ENCODE measurements at places on chromosomes 1 and 21.

GRCh38 chr1:108816049-108816893 is 40.6 kb downstream of the AKNAD1 start:
- peak; percentile 94 for DNase-seq

- DNase-seq = no peak
These were observed 586.3 kb downstream of the LRRIQ3 start for GRCh38 chr1:73611681-73612080.

DNA sequence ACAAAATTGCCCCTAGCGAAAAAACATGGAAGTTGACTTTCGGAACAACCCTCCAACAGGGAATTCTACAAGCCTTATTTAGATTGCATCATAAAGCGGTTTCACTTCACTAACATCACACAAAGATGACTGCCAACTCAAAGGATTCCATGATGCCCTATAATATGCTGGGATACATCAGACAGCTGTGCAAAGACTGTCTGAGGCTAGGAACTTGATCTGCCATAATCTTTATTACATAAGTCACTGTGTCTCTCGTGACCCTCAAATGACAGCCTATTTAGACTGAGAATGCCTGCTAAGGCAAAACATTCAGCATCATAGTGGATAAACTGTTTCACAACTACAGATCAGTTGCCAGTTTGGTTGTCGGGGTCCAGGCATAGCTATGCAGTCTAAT is 23.8 kb downstream of the FH start:
- DNase-seq = no peak

DNA sequence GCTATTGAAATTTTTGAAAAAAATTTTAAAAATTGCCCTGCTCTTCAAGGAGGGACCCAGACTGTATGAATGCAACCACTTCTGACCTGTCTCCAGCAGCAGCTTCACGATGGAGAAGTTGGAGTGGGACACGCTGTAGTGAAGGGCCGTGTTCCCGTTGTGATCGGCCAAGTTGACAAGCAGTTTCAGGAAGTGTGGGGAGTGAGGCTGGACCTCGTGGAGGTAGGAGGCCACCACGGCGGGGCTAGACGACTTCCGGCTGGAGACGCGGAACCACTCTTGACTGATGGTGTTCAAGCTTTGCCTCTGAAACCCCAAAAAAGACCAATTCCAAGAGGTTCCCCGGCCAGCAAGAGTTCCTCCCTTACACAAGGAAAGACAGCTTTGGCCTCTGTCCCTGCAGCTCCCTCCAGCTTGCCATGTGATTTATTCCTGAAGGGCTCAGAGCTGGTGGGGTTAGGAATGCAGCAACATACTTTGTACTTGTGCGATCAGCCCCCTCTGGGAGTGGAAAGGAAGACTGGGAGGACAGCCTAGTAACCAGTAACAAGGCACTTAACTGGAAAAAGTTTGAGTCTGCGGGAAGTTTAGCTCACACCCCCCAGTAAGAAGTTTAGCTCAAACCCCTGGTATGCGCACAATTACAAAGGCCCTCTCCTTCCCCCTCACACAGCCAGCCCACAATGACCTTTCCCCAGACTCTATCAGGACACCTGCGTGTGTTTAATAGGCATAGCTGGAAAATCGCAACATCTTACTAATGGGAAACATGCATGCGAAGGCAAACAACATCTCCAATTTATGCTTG is 56.0 kb downstream of the KANK4 start:
- no peak for DNase-seq

DNA sequence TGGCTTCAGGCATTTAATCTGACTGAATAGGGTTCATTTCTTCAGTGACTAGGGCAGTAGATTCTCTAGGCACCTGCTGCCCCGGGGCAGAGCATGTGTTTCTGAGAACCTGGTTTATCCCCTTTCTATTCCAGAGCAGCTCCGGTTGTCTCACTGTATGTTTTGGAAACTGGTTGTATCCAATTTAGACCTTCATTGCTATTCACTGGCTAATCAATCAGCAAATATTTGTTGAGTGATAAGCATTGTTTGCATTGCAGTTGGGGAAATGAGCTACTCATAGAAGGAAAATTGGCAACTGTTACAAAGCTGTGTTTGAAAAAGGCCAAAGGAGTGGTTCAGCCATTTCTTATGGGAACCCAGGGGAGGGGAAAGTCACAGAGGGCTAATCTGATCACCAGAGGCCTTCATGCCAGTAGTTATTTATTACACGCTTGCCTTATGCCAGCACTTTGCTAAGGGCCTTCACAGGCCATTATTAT is 2.9 kb downstream of the QSOX1 start:
- DNase-seq = no peak

- DNase-seq = no peak
These were observed 24.7 kb downstream of the NADK start for GRCh38 chr1:1753607-1754005.

DNA sequence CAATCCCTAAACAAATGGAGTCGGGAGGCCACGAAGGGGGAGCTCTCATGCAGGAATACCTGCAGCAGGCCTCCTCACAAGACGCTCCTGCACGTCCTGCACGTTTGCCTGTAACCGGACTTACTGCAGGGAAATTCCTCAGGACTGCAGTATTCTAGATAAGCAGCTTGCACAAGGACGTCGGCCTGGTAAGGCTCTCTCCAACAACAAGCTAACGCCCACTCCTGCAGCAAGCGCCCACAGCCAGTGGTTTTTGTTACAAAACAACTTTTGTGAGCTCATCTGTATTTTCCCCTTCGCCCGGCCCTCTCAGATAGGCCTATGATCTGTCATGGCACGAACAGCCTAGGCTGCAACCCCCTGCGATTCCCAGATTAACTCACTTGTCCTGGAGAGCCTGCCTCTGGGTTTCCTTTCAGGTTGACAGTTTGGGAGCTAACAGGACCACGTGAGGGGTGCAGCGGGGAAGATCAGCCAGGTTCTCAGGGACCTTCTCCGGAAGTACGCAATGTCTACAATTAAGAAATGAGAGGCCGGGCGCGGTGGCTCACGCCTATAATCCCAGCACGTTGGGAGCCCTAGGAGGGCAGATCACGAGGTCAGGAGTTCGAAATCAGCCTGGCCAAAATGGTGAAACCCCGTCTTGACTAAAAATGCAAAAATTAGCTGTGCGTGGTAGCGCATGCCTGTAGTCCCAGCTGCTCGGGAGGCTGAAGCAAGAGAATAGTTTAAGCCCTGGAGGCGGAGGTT is 921 bp upstream of the MIB2 start:
- DNase-seq = peak; percentile 33

GRCh38 chr21:30044447-30045064 is 104.8 kb upstream of the GRIK1 start:
- DNase-seq = no peak

GRCh38 chr1:65113298-65113697 is 34.7 kb upstream of the AK4 start:
- DNase-seq = no peak

- DNase-seq = no peak
These were observed 195.7 kb upstream of the KIAA0040 start for GRCh38 chr1:175388285-175388684.

DNA sequence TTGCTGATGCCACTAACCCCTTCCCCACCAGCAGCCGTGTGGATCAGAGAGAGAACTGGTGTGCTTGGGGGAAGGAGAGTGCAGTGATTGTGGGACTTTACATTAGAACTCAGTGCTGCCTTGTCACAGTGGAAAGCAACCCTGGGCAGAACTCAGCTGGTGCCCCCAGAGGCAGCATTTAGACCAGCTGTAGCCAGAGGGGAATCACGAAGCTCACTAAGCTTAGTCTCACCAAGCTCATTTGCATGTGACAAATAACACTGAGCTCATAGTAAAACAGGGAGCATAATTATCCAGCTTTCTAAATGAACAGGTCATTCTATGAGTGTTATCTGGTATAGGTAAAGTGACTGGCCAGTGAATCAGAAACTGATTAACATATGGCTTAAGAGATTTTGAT is 9.8 kb upstream of the SMAP2 start:
- no peak for DNase-seq

GRCh38 chr1:7069931-7070330 is 284.7 kb downstream of the CAMTA1 start:
- no peak for DNase-seq

DNA sequence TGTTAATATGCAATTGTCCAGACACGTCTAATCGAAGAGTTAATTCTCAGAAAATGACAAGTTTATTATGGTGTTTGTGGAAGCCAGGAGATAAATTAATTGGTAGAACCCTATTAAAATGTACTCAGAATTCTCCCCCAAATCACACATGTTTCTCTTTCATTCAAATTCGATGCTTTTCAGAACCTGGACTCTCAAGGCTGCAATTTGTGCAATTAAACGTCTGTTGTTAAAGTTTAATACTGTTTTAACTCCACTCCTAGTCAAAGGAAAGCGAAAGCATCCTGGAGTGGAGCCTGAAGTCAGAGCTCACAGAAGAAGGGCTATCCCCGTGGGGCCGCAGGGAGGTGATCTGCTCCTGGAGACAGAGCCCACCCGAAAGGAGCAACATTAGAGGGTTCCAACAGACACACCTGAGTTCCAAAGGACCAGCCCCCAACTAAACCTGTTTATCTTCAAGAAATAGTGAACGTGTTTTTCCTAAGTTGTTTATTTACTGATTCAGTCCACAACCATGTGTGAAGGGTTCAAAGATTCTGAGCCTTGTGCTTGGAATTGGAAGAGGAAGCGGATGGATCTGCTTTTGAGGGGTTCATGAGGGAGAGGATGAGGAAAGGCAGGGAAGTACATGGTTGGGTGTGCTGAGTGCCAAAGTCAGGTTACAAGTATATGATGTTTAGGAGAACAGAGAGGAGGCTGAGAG is 68.0 kb upstream of the AKT3 start:
- DNase-seq = no peak

DNA sequence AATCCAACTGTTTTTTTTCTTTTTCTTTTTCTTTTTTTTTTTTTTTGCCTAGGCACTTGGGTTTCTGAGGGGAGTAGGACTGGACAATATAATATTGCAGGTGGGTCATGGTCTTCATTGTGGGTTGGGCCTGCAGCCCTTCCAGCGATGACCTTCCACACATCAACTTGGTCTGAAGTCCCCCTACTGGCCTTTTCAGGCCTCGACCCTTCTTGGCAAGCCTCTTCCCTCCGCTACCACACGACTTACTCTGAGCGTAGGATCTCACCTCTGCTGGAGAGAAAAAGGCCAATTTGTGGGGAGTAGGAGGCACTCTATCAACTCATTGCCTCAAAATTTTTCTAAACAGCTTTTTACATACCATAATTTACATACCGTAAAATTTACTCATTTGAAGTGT is 51.1 kb upstream of the GRIK3 start:
- DNase-seq = no peak

DNA sequence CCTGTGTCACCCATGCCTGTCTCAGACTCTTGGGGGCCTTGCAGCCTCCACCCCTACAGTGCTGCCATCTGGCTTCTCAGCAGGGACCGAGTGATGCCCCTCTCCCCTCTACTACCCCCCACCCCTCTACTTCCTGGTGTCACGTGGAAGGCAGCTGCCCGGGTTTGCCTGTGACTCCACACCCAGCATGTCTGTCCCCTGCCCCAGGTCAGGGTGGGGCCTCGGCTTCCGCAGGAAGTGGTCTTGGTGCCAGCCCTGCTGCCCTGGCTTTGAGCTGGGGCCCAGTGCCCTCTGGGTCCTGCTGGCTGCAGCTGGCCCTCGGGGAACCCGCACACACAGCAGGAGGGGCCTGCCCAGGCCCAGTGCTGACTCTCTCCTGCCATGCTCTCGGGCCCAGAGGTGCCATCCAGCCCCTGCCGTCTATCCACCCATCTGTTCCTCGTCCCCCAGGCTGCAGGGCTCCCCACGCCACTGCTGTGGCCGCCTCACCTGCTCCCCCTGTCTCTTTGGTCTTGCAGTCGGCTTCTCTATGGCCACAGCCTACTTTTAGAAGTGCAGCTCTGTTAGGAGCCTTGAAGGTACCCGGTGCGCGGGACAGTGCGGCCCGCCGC is 24.0 kb downstream of the PLCH2 start:
- no peak for DNase-seq

- DNase-seq = no peak
These were observed 626.9 kb upstream of the ADGRL4 start for GRCh38 chr1:79633456-79633855.

DNA sequence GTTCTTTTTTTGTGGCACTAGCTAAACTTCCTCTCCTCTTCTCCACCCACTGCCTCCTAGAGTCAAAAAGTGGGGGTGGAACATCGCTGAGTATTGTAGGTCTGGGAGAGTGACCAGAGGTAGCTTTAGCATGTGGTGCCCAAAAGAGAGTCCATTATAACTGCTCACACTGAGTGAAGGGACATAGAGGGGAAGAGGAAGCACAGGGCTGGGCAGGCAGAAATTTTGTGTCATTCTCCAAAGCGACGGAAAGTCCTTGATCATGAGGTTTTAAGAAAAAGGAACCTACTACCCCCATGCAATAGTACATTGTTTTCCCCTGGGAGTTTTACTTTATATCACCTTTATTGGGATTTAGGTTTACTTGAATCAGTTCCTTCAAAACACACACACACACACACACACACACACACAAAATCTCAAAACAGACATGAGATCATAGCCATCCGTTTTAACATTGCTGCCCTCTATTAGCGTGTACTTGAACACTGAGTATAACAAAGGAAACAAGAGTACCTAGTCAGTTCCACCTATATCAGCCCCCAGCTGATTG is 4.1 kb downstream of the CD84 start:
- DNase-seq = no peak

DNA sequence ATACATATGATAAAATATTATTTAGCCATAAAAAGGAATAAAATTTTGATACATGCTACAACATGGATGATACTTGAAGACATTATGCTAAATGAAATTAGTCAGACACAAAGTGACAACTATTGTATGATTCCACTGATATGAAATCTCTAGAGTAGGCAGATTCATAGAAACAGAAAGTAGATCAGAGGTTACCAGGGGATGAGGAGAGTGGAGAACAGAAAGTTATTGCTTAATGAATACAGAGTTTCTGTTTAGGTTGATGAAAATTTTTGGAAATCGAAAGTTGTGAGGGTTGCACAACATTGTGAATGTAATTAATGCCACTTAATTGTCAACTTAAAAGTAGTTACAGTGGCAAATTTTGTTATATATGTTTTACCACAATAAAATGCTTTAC is 315.7 kb upstream of the USP25 start:
- DNase-seq = no peak
